ENCODE measurements at places on chromosomes 11 and 22. TPM values are rescaled to one million over a fixed set of nuclear protein-coding genes. Genes with fewer than 3 reads are reported as not detected.
A peak's percentile ranks its signal among the peaks of the same experiment; 100 is the strongest.

Gene TRIM49
- not detected for total RNA-seq

GRCh38 chr11:20584093-20584774 lies 15.2 kb upstream of the SLC6A5 start:
- no peaks in the 10 kb centered on the region for H3K4me1 ChIP-seq
- no peak overlapping the region for H3K4me3 ChIP-seq
- no peaks in the 10 kb centered on the region for H3K36me3 ChIP-seq
- DNase-seq: no peak
- H3K27me3 ChIP-seq: peaks cover 5% of the 10 kb centered on the region

DNA sequence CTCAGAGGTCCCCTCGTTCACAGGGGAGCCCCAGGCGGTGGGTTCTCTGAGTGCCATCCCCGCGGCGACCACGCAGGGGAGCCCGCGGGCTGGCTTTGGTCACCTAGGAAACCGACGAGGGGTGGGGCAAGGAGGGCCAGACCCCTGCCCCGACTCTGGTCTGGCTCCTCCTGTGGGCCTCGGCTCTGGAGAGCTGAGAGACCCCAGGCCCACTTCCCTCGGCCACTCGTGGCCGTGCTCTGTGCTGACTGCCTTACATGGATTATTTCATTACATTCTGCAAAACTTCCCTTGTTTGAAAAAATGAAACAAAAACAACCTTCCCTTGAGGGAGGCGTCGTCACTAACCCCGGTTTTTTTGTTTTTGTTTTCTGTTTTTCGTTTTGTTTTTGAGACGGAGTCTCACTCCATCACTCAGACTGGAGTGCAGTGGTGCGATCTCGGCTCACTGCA lies 15.1 kb upstream of the CYTH4 start:
- peak; percentile 83 for DNase-seq
- peak overlapping the region; percentile 86 for H3K4me3 ChIP-seq
- H3K27ac ChIP-seq: peak overlapping the region; percentile 92
- peaks cover 5% of the 10 kb centered on the region for H3K36me3 ChIP-seq
- H3K4me1 ChIP-seq: peaks cover 30% of the 10 kb centered on the region

Gene CNGA4
- total RNA-seq: 0.26 TPM

Gene LUZP2
- total RNA-seq: not detected

- no peak for DNase-seq
- H3K36me3 ChIP-seq: peaks cover 34% of the 10 kb centered on the region
- H3K4me1 ChIP-seq: peaks cover 25% of the 10 kb centered on the region
These were observed 44.7 kb downstream of the TMEM123 start for GRCh38 chr11:102407901-102408300.

DNA sequence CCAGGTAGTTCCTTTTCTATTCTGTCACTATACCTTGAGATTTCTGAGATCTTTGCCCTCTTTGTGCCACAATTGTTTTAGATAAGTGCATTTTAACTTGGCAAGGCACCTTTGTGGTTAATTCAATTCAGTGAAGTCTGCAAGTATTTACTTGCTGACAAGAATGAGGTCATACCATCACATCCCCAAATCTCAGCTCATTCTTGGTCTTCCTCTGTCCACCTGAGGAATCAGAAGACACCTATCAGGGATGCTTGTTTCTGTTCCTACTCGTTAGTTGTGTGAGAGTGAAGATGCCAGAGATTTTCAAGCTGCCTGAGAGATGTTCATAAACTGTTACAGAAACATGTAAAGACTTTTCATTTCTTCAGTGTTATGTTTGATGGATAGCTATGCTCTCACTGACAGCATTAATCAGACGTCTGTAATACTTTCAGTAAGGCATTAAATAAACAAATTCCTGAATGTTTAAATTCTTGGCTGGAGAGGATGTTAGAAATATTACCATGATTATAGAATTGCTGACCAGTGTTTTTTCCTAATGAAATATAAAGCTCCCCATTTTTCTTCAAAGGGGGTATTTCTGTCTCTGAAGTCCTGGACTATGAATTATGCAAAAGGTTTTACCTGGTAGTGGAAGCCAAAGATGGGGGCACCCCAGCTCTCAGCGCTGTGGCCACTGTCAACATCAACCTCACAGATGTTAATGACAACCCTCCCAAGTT lies 135.0 kb upstream of the MTNR1B start:
- H3K4me3 ChIP-seq: no peak overlapping the region
- no peak overlapping the region for H3K27ac ChIP-seq
- DNase-seq: no peak
- no peaks in the 10 kb centered on the region for H3K4me1 ChIP-seq
- H3K36me3 ChIP-seq: no peaks in the 10 kb centered on the region

Measured in activated CD8-positive, alpha-beta memory T cell treated with anti-CD3 and anti-CD28 coated beads, Interleukin-2, amount 10 ng/mL, durations not matched to agents 7 days and 5 days (primary cell).